ENCODE measurements at places on chromosomes 5 and 9.

GRCh38 chr5:172488221-172488620 is 33.9 kb upstream of the SH3PXD2B start:
- DNase-seq, result no peak

GRCh38 chr9:133355881-133356357 is 368 bp downstream of the SURF1 start:
- DNase-seq, result no peak

DNA sequence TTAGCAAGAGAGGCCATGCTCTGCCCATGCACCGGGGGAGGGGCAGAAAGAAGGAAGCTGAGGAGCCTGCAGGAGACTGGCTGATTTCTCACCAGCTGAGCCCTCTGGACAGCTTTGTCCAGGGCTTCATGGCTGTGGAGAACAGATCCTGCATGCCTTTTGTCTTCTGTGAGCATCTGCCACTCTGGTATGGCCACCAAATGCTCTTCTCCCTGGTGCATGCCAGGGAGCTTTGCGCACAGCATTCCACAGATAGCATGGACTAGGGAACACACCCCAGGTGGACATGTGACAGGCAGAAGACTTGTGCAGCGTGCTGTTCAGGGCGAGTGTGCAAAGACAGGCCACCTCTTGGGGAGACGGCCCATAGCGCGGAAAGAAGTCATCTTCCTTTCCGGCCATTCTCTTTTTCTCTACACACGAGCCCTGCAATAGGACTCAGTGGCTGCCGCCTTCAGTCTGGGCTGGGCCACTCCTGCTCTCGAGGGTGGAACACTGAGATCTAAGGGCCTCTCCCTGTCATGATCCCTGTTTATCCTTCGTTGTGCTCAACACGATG is 56.7 kb downstream of the GADD45G start:
- no peak for DNase-seq

GRCh38 chr9:80831751-80832150 is 857.6 kb downstream of the TLE1 start:
- DNase-seq, result no peak

DNA sequence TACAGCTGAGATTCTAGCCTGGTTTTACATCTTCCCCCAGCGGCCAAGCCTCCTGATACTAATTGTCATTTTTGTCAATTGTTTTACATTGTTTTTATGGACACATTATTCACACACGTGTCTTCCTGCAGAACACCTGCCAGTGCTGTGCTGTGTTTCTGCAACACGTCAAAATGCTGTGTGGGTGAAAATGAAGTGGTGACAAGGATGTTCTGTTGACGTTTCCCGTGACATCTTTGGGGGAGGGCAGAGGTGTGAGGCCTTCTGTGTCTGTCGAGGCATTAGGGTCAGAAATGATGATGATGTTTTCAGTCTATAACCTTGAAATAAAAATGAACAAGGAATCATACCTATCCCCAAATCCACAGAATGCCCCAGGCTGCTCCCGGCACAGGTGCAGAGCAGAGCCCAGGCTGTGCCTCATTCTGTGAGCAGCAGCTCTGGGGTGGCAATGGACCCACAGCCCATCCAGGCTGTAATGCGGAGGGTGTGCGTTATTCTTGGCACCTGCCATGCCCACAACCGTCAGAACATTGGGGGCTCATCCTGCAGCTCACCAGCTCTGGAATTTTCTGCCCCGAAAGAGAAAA is 23.6 kb upstream of the CEP72 start:
- no peak for DNase-seq

DNA sequence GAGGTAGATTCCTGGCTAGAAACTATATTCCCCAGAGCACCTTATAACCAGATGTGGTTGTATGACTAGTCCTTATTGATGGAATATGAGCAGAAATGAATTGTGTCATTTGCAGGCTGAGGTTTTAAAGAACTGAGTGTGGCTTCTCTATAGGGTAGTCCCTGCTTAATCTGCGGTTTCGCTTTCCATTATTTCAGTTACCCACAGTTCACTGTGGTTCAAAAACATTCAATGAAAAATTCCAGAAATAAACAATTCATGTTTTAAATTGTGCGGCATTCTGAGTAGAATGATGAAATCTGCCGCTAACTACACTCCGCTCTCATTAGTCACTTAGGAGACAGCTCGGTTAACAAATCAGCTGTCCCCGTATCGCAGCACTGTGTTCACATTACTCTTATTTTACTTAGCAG is 65.1 kb downstream of the ANKRD55 start:
- DNase-seq, result peak; percentile 51

DNA sequence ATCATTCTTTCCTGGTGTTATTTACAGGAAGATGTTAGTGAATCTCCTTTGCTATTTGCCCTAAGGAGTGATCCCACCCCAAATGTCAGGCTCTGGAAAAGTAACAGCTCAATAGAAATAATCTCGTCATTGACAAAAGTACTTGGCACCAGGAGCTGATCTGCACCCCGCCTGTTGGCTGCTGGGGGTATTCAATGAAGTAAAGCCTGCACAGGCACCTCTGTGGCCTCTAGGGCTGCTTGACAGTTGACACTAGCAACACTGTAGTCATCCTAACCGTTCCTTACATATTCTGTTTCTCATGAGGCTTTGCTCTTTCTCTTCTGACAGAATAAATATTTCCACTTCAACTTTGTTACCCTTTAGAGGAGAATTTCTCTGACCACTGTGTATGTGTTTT is 103.4 kb downstream of the DOCK2 start:
- DNase-seq, result no peak

- no peak for DNase-seq
Measured at GRCh38 chr9:136044971-136045594, 50.0 kb downstream of the NACC2 start.

DNA sequence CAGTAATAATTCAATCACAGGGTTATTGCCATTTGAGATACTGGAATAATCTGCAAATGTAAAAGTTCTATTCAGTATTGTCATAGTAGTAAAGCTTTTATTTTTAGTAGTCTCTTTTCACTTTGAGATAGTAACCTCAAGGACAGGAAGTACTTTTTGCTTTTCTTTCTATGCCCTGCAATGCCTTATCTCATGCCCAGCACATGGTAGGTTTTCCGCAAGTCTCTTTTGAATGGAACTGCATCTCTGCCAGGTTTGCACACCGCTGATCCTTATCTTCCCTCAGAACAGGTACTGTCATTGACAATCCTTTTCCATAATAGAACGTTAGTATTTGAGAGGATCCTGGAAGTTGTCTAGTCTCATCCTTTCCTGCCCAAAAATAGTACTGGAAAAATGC is 91.8 kb upstream of the IFNK start:
- DNase-seq, result no peak

DNA sequence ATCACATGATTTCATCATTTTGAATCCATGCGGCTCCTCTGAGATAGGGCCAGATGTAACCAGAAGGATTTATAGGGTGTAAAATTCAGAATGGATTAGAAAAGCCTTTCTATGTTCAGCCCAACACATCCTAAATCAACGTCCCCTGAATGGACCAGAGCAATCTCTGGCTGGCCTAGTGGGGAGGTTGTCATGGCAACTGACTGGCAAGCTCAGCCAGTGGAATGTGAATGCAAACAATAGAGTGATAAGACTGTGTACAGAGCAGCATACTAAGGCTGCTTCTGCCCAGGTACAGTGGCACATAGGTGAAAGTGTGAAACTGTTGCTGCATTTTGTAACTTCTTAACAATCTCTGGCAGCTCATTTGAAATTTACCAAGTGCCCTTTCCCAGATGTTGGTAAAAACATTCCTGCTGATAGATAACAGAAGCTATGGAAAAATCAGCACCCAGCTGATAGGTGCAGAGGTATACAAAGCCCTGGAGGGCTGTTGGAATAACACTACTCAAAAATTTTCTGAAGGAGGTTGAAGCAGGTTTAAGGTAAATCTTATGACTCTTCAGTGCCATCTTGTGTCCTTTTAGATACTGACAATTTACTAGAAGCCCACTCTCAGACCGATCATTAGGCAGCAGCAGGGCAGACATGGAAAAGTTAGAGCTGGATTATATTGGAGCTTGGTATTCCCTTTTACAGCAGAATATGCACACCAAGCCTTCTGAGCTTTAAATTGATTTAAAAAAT is 267.2 kb downstream of the RAB3C start:
- no peak for DNase-seq

Measured in fibroblast of skin of left quadriceps (primary cell).